ENCODE measurements at places on chromosomes 11 and 22.
A peak's percentile ranks its signal among the peaks of the same experiment; 100 is the strongest.

DNA sequence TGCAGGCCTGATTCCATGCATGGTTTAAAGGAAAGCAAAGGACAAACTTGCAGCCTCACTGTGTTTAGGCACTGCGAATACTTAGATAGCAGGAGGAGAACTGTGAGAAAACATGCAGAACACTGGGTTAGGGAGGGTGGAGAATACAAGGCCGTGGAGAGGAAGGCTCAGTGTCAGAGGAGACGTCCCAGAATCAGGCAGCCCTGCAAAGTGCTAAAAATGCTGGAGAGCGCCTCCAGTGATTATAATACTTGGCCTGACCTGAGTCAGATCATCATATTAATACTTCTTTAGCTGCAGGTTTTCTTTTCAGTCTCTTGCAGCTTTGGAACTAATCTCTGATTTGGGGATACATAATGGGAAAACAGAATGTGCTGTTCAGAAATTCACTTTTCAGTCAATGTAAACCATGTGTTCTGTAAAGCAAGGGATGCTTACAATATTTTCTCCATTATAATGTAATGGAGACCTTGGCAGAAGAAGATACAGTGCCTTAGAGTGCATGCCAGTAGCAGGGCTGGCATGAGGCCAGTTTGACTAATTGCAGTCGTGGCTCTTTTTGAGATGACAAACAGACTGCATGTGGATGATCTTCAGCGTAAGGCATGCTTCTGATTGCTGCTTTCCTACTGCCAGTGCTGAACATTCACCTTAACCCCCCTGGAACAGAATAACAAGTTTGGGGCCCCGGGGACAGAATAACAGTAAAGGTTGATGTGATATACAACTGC lies 16.8 kb downstream of the EXT2 start:
- no peak for DNase-seq

DNA sequence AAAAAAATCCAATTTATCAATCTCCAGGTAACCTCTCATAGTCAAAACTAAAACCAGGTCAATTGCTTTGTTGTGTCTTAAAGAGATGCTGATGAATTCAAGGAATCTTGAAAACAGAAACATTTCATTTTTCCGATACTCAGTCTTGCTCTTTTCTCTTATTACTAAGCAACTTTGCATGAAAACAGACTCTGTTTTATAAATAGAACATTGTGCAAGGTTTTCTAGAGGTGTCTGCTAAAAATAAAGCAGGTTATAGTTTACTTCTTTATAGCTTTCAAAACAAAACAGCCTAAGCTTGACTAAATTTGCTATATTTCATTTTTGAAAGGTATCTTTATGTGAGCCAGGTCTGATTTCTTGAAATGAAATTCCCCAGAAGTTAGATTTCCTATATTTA lies 109.3 kb downstream of the ARL14EP start:
- no peak for DNase-seq

DNA sequence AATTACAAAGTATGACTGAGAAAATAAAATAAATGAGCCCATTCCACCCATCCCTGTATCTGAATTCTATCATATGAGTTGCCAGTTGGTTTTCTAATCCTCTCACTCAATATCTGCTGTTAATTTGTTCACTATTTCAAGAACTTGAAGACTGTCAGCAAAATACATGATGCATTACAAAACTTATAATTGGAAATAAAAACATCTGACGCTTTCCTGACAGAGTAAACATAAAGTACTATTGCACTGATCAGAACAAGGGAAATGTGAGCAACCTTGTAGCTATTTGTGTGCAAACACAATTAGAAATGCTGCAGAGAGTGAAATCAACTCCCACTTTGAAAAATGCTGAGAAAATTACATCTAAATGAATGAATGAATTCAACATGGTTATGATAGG lies 97.1 kb downstream of the MPPED2 start:
- DNase-seq: no peak

- no peak for DNase-seq
These were observed 10.9 kb downstream of the USP2 start for GRCh38 chr11:119370486-119371046.

DNA sequence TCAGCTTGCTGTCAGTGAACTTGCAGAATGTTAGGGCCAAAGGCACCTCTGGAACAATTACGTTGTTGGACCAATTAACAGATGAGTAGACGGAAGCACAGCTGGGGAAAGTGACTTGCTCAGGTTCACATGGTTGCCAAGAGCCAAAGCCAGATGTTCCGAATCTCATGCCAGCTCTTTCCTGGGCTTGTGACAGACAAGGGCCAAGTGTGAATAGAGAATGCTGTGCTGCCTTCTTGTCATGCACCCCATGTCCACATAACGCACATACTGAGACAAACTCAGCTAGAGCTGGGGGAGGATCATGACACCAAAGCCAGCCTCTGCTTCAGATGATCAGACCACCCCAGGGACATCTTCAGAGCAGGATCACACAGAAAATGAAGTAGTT lies 616.3 kb downstream of the INSC start:
- DNase-seq: no peak

GRCh38 chr11:70604221-70604620 lies 205.9 kb downstream of the CTTN start:
- DNase-seq: no peak

GRCh38 chr11:7605186-7605943 lies 67.9 kb downstream of the CYB5R2 start:
- DNase-seq: no peak

DNA sequence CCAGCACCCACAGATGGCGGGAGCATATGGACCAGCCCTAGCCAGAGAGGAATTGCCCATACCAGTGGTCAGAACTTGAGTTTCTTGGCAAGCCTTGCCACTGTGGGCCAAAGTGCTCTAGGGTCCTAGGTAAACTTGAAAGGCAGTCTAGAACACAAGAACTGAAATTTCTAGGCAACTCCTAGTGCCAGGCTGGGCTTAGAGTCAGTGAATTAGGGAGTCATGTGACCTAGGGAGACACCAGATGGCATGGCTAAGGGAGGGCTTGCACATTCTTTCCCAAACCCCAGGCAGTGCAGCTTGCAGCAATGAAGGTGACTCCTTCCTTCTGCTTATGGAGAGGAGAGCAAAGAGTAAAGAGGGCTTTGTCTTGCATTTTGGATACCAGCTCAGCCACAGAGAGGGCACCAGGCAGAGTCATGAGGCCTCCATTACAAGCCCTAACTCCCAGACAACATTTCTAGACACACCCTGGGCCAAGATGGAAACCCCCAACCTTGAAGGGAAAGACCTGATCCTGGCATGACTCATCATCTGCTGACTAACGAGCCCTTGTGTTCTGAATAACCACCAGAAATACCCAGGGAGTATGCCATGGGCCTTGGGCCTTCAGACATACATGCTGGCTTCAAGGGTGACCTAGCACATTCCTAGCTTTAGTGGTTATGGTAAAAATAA lies 19.2 kb upstream of the OR56A3 start:
- no peak for DNase-seq

DNA sequence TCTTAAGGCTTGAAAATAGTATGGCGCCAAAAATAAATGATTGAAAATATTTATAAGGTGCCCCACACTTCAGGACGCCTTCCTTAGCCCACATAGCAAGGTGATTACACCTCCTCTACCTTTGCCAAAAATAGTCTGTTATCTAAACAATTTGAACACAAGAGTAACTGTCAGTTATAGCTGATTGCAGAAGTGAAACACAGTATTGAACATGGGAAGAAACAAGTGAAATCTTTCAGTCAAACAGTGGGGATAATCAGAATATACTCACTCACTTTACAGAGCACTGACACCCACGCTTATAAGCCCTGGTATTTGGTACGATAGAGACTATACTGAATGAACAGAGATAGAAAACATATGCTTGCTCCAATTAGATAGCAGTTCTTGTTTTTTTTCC lies 203.1 kb downstream of the RAB38 start:
- no peak for DNase-seq

DNA sequence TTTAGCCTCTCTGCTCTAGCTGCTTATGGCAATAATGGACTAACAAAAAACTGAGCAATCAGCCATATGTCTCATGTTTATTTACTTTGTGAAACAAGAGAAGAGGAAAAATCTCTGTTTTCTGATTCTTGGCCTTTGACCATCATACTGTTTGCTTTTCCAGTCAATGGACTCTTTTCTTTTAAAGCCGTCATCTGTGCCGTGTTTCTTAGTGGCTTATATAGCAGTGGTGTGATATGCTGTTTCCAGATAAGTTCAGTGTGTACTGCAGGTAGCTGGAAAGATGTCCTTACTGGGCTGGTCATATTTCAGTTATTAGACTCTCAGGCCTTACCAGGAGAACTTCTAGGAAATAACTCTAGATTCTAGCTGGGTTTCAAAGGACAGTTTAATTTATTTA lies 33.6 kb upstream of the TECTA start:
- no peak for DNase-seq

- DNase-seq: no peak
These were observed 129.8 kb downstream of the MRTFA start for GRCh38 chr22:40506762-40507161.

DNA sequence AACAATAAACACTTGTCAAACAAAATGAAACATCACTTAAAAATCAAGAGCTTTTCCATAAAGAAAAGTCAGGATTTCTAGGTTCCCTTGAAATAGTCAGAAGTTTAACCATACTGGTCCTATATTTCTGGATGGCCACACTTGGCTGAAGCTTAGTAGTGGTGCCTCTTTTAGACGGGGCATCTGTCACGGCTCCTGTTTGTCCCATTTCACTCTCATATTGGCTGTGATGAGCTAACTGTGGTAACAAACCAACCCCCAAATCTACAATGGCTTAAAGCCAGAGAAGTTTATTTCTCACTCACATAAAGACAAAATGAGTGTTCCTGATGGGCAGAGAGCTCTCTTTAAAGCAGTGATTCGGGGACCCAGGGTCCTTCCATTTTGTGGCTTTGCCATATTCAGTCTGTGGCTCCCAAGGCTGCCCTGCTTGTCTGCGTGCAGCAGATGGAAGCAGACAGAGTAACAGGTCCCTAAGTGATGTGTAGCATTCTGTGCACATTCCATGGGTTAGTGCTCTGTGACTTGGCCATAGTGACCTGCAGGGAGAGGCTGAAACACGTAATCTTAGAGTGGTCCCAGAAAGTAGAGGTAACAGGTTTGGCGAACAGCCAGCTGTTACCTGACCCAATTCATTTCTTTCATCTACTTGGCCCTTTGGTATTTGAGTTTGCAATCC lies 137.4 kb downstream of the HIPK3 start:
- DNase-seq: no peak

GRCh38 chr11:707817-708420 lies 1.9 kb downstream of the EPS8L2 start:
- no peak for DNase-seq

DNA sequence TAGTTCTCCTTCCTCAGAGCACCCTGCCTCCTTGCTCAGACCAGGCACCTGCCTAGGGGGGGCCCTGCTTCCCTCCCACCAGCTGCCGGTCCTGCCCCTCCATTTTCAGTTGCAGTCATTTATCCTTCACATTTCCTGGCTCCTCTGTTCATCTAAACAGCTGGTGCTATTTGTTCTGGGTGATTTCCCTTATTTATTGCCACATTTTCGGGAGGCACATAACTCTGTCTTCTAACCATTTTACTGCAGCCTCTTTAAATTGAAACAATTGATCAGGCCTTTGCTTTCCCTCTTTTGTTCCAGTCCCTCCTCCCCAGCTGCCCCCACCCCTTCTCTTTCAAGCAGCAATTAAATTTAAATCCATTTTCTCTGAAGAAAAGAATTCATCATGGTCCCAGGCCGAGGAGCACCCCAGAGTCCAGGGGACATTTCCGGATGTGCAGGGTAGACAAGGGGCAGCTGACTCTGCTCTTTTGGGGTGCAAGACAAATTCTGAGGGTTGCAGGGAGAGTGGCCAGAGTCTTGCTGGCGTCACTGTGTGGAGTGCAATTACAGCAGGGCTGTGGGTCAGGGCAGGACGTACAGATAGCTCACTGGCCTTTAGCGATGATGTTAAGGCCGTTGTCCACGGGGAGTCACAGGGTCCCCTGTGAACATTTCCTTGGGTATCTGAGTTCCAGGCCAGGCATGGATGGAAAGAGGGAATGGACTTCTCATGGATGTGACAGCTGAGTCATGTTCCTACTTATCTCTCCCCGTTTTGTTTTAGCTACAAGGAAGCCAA lies 476.4 kb downstream of the TBC1D22A start:
- no peak for DNase-seq

GRCh38 chr11:90639461-90639993 lies 416.7 kb upstream of the CHORDC1 start:
- no peak for DNase-seq

DNA sequence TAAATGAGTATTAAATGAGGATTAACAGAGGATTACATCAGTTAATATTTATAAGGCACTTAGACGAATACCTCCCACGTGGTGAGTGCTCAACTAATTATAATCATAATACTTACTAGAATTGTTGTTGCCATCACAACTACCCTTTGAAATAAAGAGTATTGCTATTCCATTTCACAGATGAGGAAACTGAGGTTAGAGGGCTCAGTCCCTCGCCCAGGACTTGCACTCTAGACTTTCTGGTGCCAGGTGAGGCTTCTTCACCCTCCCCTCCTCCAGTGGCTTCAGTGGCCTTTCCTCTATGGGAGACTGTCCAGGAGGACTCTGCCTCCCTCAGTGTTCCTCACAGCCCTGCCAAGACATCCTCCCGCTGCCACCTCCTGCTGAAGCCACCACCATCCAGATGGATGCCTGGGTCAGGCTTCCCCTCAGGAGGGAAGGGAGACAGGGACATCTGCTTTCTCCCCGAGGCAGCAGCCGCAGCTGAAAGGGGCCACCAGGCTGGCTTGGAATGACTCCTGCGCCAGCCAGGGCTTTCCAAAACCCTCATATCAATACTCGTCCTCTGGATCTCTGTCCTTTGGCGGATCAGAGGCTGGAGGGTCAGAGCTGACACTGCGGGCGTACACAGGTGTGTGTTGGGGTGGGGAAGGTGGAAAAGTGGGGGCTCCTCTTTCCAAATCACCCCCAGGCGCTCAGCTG lies 580.1 kb downstream of the BUD13 start:
- DNase-seq: no peak

GRCh38 chr11:64787526-64788320 lies 9.4 kb upstream of the SF1 start:
- peak; percentile 40 for DNase-seq

- no peak for DNase-seq
These were observed 5.0 kb downstream of the VSTM5 start for GRCh38 chr11:93845181-93846092.

- DNase-seq: no peak
These were observed 478 bp downstream of the FAU start for GRCh38 chr11:65121447-65121864.

- no peak for DNase-seq
These were observed 4.8 kb downstream of the PIM3 start for GRCh38 chr22:49965091-49966040.

- no peak for DNase-seq
These were observed 268.6 kb downstream of the TBC1D22A start for GRCh38 chr22:47030881-47031627.

Data from DND-41 (cell line).